ENCODE measurements at places on chromosomes 5 and 9. TPM values are rescaled to one million over a fixed set of nuclear protein-coding genes. Genes with fewer than 3 reads are reported as not detected.

DNA sequence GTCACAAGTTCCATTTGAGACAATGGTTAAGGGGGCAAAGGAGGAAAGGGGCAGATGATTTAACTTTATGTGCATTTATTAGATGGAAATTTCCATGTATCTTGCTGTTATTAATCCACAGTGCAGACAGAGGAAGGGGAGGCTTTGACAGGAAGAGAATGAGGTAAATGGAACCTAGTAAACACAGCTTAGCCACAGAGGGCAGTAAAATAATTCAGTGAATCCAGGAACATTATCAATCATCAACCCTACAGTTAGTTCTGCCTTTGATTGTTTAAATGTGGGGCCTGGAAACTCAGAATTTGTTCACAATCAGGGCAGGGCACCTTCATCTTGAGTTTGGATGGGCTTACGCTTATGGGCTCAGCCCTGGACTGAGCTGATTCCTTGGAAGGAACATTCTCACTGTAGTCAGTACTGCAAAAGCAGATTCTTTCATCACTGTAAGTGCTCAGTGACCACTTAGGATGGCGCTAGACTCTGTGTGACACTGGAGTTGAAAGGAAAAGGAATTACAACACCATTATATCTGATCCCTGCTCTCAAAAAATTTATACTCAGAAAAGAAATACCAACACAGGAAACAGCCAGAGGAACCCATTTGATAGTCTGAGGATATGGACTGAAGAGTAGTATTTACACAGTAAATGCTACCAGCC, 169.5 kb downstream of the PIK3R1 start:
- DNase-seq = no peak

DNA sequence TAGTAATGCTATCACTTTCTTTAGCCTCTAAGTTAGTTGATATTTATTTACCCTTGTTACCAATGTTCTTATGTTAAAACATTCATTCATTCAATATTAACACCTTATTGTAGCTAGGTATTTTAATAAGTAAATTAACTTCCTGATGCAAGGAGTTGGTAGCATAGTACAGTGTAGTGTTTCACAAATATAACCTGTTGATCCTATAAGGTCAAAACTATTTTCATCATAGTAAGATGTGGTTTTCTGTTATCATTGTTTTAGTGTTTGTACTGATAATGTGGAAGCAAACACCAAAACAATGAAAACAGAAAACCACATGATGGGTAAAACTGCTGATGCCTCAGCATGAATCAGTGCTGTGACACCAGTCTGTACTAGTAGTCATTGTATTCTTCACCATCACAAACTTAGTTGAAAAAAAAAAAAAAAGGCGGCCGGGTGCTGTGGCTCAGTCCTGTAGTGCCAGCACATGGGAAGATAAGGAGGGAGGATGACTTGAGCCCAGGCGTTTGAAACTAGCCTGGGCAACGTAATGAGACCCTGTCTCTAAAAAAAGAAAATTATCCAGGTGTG, 36.5 kb downstream of the ZCCHC7 start:
- DNase-seq = no peak

- DNase-seq = peak; percentile 14
Observed at GRCh38 chr9:117414906-117415331, at the start of gene ASTN2. Gene ASTN2, minus strand, starts transcription at chr9:117415057. Its CDS starts 119 bp downstream, at chr9:117414938.

DNA sequence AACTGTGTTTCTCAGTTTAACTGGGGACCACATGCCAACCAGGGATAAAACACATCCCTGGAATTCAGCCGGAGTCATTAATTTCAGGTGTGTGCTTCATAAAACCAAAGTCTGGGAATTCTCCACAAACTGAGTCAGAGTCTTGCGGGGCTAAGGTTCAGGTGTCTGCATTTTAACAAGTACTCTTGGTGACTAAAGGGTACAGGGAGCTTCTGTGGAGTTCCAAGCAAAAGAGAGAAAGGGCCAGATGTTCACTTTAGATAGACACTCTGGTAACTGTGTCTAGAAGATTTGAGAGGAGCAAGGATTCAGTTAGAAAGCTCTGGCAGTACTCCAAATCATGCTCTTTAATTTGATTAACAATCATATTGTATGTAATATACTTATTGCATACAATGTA, 4.0 kb downstream of the NADK2 start:
- no peak for DNase-seq

DNA sequence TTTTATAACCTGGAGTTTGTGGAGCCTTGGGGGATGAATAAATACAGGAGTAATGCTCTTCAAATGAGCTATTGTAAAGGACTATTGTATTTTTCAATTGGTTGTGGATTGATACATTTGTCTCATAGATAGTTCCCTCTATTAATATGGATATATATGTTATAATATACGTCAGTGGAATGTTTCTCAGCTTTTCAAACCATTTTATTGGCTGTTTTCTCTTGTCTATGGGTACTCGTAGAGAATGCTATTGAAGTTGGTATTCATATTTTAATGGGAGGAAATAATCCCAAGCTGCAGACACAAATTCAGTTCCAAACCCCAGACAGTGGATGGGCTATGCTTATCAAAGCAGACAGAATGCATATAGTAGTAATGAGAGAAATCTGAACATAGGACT, 181.8 kb upstream of the DAB2 start:
- DNase-seq = no peak

TXN gene
- total RNA-seq = 441 TPM

DNA sequence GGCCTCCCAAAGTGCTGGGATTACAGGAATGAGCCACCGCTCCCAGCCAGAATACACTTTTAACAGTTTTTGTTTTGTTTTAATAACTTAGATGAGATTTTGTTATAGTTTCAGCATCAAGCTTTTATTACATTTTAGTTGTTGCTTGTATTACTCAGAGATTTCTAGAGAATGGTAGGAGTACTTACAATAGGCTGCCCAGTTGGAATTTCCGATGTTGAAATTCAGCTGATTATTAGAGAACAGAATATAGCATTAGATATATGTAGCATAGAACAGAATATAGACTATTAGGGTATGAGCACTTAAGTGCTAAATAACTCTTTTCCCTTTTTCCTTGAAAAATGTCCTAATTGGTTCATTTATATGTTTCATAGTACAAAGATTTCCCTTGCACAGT, 6.2 kb downstream of the KDM4C start:
- no peak for DNase-seq

DNA sequence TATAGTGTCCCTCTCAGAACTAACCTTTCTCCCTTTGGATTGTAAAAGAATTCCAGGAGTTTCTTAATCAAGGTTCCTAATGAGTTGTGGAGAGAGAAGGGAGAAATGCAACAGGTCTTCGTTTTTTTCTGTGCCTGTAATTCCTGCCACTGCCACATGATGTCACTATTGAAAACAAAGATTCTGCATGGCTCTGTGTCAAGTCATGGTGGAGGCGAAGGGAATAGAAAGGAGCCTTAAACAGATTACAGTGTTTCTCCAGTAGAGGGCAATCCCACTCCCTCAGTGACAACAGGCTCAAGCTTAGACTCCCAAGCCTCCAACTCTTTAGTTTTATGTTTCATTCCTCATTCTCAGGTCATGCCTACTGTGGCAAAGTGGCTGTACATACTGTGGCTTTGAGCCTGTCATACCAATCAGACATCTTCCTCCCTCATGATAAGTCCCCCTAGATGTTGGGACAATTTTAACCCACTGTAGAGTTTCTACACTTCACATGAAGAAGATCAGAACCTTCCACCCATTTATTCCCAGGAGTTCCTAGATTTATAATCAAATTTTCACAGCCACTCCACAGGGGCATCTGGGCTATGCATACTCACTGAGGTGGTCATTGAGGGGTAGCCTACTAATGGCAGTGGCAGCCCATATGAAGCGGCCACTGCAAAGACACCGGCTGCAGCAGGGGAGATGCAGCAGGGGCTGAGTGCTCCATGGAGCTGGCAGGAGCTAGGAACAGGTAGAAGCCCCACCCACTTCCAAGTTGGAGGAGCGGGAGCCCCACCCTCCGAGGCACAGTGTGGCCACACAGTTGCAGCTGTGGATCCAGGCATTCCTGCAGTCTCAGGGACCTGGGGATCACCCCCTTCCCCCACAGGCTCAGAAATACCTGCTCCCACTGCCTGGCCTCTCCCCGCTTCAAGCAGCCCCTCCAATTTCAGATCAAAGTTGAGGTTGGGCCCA, 97.4 kb upstream of the TRIM32 start:
- no peak for DNase-seq

DNA sequence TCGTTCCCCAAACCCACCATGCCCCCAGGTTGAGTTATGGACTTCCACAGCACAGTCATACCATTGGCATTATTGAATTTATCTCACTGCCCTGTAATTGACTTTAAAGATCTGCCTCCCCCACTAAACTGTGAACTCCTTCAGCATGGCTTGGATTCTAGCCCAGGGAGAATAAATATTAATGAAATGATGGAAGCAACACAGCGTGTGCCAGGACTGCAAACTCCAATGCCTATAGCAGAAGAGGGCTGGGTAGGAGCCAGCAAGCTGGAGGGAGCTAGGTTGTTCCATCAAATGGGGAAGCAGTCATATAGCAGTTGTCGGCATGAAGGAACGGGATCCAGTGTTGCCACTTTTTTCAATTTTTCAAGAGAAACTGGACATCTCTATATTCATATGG, 69.0 kb upstream of the MSX2 start:
- DNase-seq = peak; percentile 36

DNA sequence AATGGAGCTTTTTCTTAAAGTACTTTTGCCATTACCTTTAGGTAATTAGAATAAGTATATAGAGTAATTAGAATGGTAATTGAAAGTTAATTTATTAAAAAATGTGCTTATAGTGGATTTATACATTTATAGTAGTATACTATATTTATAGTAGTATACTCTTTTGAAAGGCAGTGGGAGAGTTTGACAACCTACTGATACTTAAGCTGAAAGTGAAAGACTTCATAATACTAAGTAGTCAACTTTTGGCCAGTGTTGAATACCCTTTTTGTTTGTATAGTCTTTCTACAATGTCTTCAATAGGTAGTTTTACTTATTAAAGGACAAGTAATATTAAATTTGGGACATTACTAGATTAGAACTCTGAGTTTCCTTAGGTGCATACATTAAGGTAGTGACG, 12.9 kb downstream of the SREK1 start:
- no peak for DNase-seq

- DNase-seq = no peak
Observed at GRCh38 chr5:79201206-79201605, 34.7 kb upstream of the JMY start.

DNA sequence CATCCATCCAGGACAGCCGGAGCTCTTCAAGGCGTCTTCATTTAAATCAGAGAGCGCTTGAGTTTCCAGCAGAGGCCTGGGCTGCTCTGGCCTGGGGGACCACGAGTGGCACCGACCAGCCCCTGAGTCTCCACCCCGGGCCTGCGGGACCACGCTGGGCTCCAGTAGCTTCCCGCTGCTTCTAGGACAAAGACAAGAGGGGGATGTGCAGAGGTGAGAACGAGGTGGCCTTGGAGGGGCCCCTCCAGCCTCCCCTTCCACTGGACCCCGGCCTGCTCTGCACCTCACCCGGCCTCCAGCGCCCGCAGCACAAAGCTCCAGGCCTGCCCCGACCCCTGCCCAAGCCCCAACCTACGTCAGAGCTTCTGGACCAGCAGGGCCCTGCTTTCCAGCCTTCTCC, 81.6 kb downstream of the IRX2 start:
- no peak for DNase-seq

PAEP gene
- not detected for total RNA-seq

- no peak for DNase-seq
Observed at GRCh38 chr5:76782444-76782843, 36.4 kb upstream of the F2RL1 start.

TICAM2 gene
- 6.3 TPM for total RNA-seq

DNA sequence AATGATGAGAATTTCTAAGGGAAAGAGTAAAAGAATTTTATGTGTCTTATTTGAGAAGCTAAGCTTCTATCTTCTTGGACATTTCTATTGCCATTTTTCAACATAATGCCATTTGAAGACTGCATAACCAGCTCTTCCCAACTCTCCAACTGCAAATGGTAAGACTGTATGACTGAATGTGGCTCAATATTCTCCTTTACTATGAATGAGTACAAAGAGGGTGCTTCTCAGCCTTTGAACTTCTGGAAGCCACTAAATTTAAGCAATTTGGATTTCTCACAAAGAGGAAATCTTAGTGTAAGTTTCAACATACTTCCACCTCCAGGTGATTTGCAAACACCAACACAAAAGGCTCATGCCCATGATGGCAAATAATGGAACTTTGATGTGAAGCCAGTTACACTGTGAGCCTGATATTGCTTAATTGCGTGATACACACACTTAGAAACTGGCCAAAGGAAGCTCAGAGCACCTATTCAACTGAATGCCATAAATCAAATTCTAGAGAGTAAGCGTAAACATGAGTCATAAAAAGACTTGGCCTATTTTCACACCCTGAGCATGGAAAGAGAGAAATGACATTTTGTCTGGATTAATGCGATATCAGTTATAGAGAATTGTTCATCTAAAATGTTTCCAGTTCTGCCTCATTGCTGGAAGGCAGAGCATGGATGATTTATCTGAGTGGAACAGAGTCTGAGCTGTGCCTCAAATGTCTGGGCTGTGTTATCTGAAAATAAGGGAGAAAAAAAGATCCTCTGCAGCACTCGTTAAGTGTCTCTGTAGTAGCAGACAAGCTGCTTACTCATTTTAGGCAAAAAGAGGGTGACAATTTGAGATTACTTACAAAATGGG, 145.3 kb downstream of the PLK2 start:
- DNase-seq = no peak

ENHO gene
- total RNA-seq = not detected

PCDHGC4 gene
- not detected for total RNA-seq

- DNase-seq = peak; percentile 98
Observed at GRCh38 chr5:123696921-123697341, 185.0 kb downstream of the CSNK1G3 start.

DNA sequence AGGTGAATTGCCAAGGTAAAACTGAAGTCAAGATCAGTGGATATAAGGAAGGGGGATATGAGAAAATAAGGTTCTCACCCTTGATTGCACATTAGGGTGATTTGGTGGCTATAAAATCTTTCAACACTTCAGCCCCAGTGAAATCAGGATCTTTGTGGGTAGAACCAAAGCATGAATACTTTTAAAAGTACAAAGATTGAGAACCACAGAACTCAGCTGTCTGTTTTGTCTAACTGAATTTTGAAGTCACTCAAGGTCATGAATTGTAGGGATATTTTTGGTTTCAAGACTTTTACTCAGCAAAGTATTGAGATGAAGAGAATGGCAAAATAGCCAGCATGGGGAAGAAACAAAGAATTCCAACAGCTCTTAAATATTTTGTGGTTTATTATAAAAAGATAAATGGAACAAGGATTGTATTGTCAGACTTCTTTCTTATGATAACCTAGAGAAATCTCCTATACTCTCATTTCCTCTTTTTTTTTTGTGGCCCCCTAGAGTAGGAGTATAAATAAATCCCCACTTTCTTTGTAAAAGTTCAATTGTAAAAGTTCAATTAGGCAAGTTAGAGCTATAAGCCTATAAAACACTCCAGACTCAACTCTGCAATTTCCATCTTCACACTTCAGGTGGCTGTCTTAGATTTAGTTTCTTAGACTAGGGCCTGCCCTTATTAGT, 272.9 kb downstream of the PDE4D start:
- no peak for DNase-seq

DNA sequence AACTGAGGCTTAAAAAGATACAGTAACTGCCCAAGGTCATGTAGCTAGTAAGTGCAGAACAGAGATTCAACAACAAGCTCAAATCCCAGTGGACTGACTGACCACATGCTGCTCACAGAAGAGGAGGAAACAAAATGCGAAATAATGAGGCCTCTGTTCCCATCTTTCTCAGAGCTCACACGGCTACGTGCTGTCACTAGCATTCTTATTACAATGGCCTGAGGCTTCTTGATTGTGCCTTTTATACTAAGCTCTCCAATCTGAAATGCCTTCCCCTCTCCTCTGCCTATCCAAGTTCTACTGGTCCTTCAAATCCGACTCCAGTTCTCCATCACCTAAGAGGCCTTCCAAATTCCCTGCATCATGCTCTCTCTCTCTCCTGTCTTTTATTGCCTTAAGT, 26.0 kb downstream of the SGTB start:
- no peak for DNase-seq
